Upper lobe of right lung (tissue), 1 donor: ENCODE measurements at places on chromosomes 6 and 20.

- peak; percentile 69 for DNase-seq
- H3K4me3 ChIP-seq, result no peak overlapping the region
- H3K4me1 ChIP-seq, result no peaks in the 10 kb centered on the region
- H3K27ac ChIP-seq, result no peak overlapping the region
Measured at GRCh38 chr6:351867-352289, 39.7 kb upstream of the IRF4 start.

DNA sequence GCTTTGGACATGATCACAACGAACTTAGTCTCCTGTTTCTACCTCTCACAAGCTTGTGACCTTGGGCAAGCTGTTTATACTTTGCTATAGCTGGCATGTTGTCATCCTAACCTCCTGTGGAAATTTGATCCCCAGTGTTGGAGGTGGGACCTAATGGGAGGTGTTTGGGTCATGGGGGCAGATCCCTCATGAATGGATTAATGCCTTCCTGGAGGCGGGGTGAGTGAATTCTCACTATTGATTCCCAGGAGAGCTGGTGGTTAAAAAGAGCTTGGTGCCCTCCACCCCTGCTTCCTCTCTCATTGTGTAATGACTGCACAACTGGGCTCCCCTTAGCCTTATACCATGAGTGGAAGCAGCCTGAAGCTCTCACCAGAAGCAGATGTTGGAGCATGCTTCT, 228.9 kb downstream of the HIVEP2 start:
- no peaks in the 10 kb centered on the region for H3K27me3 ChIP-seq
- H3K36me3 ChIP-seq, result no peaks in the 10 kb centered on the region
- H3K27ac ChIP-seq, result no peak overlapping the region
- no peak overlapping the region for H3K4me3 ChIP-seq
- H3K4me1 ChIP-seq, result no peaks in the 10 kb centered on the region

DNA sequence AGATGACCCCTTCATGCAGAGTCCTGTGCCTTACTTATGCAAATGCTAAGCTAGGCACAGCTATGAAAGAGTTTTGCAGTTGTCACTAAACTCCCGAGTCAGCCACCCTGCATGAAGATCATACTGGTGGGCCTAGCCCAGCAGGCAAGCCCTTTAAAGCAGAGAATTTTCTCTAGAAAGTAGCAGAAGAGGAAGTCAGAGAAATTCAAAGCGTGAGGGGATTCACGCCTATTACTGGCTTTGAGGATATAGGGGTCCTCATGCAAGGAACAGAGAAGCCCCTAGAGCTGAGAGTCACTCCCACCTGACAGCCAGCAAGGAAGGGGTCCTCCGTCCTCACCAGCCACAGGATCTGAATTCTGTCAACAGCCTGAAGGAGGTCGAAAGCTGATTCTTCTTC, 54.6 kb downstream of the MYB start:
- H3K36me3 ChIP-seq, result no peaks in the 10 kb centered on the region
- no peaks in the 10 kb centered on the region for H3K4me1 ChIP-seq
- H3K27ac ChIP-seq, result no peak overlapping the region
- H3K4me3 ChIP-seq, result no peak overlapping the region

DNA sequence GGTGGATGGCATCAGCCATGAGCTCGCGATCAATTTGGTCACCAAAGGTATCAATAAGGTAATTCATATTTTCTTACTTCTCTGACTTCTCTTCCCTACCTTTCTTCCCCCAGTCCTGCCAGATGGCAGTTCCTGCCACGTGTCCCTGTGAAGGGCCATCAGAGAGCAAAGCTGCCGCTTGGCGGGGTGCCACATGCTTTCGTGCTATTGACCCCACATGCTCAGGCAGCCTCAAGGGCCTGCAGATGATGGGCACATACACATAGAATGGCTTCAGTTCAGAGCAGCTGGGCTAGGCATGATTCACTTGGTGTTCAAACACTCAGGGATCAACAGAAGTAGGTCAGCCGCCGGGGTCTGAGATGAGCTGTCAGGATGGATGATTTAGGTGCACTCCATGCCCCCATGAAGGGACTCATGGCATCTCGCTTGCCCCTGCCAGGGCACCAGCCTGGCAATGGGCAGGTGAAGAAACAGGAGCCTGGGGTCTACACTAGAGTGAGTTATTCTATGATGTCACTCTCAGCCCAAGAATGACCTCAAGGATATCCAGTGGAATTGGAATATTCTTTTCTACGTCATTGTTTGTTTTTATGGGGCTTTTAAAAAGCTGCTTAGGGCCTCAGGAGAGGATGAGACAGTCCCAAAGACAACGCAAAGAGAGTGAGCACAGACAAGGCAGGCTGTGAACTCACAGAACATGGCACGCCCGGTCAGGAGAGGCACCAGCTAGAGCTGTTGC, 25.5 kb downstream of the BANF2 start:
- no peak overlapping the region for H3K4me3 ChIP-seq
- H3K27me3 ChIP-seq, result no peaks in the 10 kb centered on the region
- H3K36me3 ChIP-seq, result no peaks in the 10 kb centered on the region

- H3K27me3 ChIP-seq, result no peaks in the 10 kb centered on the region
- no peak for DNase-seq
- H3K4me1 ChIP-seq, result no peaks in the 10 kb centered on the region
Measured at GRCh38 chr6:6406715-6407070, 86.2 kb upstream of the F13A1 start.

GRCh38 chr20:62616728-62617621, 25.3 kb upstream of the SLCO4A1 start:
- H3K36me3 ChIP-seq, result no peaks in the 10 kb centered on the region
- peak overlapping the region; percentile 83 for H3K27ac ChIP-seq
- H3K4me1 ChIP-seq, result peaks cover 30% of the 10 kb centered on the region
- no peak overlapping the region for H3K4me3 ChIP-seq
- no peaks in the 10 kb centered on the region for H3K27me3 ChIP-seq

- no peaks in the 10 kb centered on the region for H3K27me3 ChIP-seq
- peaks cover 26% of the 10 kb centered on the region for H3K4me1 ChIP-seq
- H3K27ac ChIP-seq, result peak overlapping the region; percentile 87
- H3K36me3 ChIP-seq, result no peaks in the 10 kb centered on the region
- no peak for DNase-seq
- H3K4me3 ChIP-seq, result peak overlapping the region; percentile 30
Measured at GRCh38 chr20:53828682-53829254, 235.1 kb upstream of the ZNF217 start.

DNA sequence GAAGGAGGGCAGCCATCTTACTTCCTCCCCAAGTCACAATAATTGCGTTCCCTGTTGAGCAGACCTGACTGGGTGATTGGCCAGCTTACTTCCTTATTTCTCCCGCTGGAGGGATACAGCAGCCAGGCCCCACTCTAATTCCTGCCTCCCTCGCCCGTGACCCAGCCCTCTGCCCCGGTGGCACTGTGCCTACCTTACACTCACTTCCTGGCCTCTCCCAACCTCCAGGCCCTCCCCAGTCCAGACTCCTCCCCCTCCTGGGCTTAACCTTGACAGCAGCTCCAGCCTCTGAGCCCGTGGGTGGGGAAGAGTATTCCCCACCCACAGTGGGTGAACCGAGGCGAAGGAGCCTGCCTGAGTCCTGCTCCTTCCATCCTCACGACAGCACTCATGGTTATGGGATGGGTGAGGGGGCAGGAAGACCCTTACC, 3.0 kb downstream of the BAK1 start:
- no peak overlapping the region for H3K4me3 ChIP-seq
- peak; percentile 83 for DNase-seq
- peak overlapping the region; percentile 68 for H3K27ac ChIP-seq
- peaks cover 41% of the 10 kb centered on the region for H3K36me3 ChIP-seq
- no peaks in the 10 kb centered on the region for H3K27me3 ChIP-seq

DNA sequence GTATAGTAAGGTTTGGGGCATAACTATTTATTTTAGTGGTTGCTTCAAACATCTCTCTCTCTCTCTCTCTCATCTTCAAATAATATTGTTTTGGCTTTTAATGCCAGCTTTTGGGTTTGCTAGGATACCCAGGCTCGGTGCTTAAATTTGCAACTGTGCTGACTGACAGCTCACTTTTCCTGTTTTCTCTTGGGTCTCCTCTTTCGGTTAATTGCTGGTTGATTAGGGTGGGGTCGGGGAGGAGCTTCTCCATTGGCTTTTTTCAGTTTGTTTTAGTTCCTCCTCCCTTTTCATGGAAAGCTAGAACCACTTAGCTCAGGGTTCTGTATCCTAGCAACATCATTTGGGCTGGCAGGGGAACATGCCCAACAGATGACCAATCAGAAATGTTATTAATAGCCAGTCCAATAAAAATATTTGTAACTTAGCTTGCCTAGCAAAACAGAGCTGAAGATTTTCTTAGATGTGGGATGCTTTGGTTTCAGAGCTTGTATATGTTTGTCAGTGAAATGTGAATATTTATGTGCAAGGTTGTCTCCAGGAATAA, 11.3 kb downstream of the TFAP2B start:
- no peaks in the 10 kb centered on the region for H3K36me3 ChIP-seq
- no peaks in the 10 kb centered on the region for H3K4me1 ChIP-seq
- peaks cover 72% of the 10 kb centered on the region for H3K27me3 ChIP-seq

DNA sequence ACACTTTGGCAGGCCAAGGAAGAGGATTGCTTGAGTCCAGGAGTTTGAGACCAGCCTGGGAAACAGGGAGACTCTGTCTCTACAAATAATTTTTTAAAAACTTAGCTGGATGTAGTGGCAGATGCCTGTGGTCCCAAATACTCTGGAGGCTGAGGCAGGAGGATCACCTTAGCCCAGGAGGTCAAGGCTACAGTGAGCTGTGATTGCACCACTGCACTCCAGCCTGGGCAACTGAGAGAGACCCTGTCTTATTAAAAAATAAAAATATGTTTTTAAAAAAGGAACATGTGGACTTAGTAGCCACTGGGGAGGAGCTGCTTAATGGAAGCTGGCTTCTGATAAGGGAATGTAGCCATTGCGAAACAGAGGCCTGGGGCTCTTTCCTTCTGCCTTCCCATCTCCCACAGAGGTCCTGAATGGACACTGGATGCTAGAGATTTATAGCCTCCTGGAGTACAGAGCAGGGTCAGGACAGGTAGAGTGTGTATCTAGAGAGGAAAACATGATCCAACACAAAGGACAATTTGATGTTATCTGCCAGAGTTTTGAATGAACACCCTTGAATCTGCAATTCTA, 21.7 kb upstream of the GMNN start:
- no peaks in the 10 kb centered on the region for H3K4me1 ChIP-seq
- H3K4me3 ChIP-seq, result no peak overlapping the region
- no peak overlapping the region for H3K27ac ChIP-seq
- H3K36me3 ChIP-seq, result no peaks in the 10 kb centered on the region

DNA sequence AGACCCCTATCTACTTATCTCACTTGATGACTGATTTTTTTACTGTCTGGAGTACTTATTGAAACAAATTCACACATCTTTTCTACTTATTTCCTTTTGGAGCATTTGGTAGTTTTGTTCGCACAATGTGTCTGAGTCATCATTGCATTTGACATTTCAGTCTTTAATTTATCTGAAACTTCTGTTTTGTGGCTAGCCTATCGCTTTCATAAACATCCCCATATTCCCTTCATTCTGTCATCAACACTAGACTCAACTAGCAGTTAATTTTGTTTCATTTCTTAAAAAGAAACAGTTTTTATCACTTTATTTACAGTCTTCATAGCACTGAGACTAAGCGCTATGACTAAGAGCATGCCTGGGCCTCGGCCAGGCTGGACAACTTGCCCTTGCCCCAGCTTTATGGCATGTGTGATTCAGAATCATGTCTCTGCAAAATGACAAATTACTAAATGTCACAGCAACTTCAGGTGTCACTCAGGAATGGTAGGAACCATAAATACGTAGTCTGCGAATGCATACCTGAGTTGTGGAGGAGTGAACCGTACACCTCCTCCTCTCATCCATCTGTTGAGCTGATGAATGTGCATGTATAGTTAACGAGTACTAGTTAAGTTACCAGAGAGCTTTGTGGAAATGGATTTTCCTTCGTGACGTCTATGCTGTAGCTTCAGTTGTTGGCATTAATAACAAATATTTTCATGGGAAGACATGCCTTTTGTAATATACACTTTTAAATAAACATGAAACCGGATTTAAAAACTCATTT, 16.2 kb downstream of the L3MBTL3 start:
- H3K4me3 ChIP-seq, result no peak overlapping the region
- H3K27ac ChIP-seq, result no peak overlapping the region
- no peaks in the 10 kb centered on the region for H3K27me3 ChIP-seq
- no peaks in the 10 kb centered on the region for H3K4me1 ChIP-seq
- H3K36me3 ChIP-seq, result no peaks in the 10 kb centered on the region

DNA sequence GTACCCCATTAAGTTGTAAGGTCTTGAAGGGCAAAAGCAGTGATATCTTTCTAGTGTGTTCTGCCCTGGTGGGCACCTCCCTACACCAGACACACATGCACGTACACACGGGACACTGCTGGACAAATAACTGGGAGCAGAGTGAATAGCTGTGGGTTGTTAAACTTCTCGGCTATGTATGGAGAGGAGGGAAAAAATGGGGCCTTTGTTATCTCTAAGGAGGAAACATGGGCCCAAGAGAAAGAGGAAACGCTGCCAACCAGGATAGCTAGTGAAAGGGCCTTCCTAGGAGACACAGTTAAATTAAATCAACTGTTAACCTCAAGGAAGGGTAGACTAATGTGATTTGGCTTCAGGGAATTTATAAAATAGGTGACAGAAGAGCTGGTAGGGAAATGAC, 169.7 kb downstream of the MYLK4 start:
- no peaks in the 10 kb centered on the region for H3K4me1 ChIP-seq
- H3K27ac ChIP-seq, result no peak overlapping the region
- no peaks in the 10 kb centered on the region for H3K27me3 ChIP-seq
- H3K4me3 ChIP-seq, result no peak overlapping the region
- DNase-seq, result no peak
- H3K36me3 ChIP-seq, result no peaks in the 10 kb centered on the region

GRCh38 chr6:135018941-135019340, 35.7 kb downstream of the HBS1L start:
- no peak overlapping the region for H3K4me3 ChIP-seq
- no peak for DNase-seq
- no peaks in the 10 kb centered on the region for H3K4me1 ChIP-seq
- no peaks in the 10 kb centered on the region for H3K36me3 ChIP-seq
- H3K27ac ChIP-seq, result no peak overlapping the region

DNA sequence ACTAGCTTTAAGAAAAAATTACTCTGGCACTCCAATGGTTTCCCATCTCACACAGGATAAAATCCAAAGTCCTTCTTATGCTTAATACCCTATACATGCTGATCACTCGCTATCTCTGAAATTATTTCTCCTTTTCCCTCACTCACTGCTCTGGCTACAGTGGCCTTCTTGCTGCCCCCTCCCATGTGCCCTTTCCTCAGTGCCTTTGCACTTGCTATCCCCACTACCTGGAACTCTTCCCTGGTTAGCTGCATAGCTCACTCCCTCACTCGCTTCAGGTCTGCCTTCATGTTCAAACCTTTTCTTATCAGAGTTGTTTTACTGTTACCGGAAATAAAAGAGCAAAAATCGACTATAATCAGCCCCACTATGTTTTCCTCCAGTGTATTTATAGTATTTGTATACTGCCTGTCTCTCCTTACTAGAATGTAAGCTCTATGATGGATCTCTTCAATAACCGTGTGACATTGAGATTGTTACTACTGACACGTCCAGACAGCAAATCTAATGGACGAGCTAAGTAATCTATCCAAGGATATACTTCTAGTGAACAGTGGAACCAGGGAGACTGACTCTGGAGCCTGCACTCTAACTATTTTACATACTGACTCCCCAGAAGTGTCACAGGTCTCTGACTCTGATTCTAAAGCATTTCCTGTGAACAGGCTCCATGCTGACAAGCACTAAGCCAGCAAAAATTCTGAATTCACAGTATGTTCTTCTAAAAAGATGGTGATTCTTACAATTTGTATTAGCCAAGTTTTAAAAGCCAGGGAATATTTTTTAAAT, 25.1 kb downstream of the FKBP5 start:
- H3K27me3 ChIP-seq, result no peaks in the 10 kb centered on the region
- no peak overlapping the region for H3K4me3 ChIP-seq
- H3K27ac ChIP-seq, result no peak overlapping the region

GRCh38 chr6:42571611-42572342, 7.9 kb downstream of the UBR2 start:
- H3K27me3 ChIP-seq, result no peaks in the 10 kb centered on the region
- no peak for DNase-seq
- H3K27ac ChIP-seq, result no peak overlapping the region
- H3K36me3 ChIP-seq, result peaks cover 33% of the 10 kb centered on the region
- peaks cover 46% of the 10 kb centered on the region for H3K4me1 ChIP-seq
- no peak overlapping the region for H3K4me3 ChIP-seq
